Osteocyte (in vitro differentiated cells): ENCODE measurements at places on chromosomes 1 and 21.

DNA sequence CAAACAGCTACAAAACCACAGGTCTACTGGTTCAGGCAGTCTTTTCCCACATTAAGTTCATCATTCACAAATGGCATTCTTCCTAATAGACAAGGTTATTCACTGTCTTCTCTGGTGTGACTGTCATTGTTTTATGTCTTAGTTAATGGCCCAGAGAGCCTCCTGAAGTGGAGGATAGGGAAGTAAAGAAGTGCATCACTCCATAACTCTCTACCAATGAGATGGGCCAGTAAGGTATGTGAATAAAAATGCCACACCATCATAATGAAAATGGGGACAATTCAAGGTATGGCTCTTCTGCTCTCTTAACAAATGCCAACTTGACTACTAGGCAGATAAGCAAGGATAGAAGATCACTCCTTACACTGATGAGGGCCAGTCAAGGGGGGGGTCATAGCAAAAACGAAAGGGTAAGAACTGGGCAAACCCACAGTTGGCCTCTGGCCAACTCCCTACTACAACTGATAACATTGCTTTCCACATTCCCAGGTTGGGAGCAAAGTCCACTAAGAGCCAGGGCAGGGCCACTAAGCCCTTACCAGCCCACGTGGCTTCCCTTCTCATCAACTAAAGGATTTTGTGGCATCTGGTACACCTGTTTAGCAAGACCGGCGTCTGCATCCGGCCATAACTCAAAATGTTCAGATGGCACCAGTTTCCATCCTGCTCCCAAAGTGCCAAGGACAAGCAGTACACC, 10.0 kb downstream of the PABPC4 start:
- no peak for DNase-seq

GRCh38 chr1:58785442-58786058, 1.7 kb upstream of the JUN start:
- DNase-seq = no peak

DNA sequence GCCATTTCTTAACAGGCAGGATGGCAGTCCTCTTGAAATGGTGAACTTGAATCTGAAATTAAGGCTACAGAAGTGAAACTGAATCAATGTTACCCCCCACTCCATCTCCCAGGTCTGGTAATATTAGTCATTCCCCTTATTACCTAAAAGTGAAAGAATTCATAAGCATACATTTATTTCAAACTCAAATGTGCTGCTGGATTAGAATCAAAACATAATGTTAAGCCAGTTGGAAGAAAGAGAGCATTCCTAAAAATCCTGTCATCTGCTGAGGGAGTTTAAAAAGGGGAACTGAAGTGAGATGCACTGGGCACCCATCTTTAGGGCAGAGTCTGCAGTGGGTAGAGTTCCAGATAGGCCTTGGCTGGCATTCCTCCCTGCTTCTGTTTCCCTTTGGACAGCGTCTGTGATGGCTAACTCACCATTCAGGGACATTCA, 17.4 kb downstream of the KIAA0319L start:
- DNase-seq = no peak

DNA sequence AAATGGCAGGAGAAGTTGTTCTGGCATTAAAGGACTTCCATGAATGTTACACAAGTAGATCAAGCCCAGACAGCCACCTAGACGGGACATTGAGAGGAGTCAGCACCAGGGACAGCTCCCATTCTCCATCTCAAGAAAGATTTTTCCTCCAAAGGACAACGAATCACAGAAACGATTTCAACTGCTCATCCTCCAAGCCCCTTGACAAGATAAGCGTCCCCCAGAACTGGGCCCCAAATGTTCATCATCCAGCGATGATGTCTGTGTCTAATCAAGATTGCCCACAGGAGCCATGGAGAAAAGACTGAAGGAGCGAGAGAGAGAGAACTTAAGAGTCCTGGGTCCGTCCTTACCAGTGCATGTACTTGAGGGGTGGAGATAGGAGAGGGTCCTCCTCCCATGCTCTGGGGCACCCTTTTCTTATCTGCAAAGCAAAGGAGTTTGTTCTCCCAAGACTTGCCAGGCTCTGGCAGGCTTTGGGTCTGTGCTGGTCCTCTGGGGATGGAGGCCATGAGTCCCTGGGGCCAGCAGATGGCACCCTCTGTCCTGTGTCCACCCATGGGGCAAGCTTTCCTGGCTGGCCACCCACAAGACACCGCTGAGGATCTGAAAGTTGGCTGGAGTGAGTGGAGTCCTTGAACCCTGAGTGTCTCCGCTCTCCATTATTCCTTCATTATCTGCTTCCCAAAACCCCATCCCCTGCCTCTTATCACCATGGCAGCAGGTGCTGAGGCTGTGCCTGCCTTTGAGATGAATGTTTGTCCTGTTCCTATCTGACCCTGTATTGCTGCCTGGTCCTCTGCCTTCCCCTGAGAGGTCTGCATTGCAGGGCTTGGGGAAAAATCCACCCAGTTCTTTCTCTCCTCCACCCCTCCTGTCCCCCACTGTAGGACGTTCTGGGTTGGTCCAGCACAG, 164.6 kb downstream of the ACTL8 start:
- no peak for DNase-seq

DNA sequence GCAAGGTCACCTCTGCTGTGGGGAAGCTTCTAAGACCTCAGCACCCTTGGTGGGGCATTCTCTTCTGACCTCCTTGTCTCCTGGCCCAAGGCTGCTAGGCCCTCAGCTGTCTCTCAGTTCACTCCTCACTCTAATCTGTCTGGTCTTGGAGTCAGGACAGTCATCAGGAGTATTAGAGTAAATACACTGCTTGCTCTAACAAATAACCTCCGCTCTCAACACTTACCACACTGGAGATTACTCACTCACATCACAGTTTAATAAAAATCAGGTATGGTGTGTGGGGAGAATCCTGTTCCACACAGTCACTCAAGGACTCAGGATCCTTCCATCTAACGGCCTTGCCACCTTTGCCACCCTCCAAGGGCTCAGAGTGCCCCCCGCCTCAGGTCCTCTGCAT, 26.6 kb upstream of the TMEM61 start:
- DNase-seq = no peak

- no peak for DNase-seq
Observed at GRCh38 chr1:182376936-182377574, 14.5 kb downstream of the GLUL start.

DNA sequence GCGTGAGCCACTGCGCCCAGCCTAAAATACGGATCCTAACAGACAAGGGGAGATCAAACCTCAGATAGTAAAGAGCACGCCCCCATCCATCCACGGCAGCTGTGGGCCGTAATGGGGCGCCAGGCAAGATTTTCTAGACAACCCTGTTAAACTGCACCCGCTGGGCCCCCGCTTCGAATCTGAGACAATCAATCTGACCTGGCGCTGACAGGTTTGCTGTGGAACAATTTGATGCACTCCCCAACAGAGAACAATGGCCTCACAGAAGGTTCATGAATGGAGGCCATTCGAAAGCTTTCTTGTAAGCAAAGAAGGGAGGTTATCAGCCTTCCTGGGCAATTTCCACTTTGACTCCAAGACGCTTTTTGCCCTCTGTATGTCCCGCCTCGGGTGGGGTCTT, 30.5 kb downstream of the CLSTN1 start:
- no peak for DNase-seq

GRCh38 chr1:151846686-151847237, 6.8 kb downstream of the THEM5 start:
- DNase-seq = no peak

DNA sequence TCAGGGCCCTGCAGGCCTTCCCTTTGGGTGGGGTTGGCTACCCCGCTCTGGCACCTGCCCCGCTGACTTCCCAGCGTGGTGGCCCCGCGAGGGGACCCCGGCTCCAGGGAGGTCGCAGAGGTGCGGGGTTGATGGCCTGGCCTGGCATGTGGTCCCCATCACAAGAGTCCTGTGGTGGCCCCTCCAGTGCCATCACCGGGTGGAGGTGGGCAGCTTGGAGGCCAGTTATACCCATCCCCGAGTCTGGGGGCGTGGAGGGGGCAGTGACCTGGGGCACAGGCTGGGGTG, 26.8 kb downstream of the PRMT2 start:
- DNase-seq = no peak

- DNase-seq = no peak
Observed at GRCh38 chr1:32639489-32640075, 10.8 kb downstream of the ZBTB8OS start.

- no peak for DNase-seq
Observed at GRCh38 chr1:239436286-239436685, 49.9 kb downstream of the CHRM3 start.

DNA sequence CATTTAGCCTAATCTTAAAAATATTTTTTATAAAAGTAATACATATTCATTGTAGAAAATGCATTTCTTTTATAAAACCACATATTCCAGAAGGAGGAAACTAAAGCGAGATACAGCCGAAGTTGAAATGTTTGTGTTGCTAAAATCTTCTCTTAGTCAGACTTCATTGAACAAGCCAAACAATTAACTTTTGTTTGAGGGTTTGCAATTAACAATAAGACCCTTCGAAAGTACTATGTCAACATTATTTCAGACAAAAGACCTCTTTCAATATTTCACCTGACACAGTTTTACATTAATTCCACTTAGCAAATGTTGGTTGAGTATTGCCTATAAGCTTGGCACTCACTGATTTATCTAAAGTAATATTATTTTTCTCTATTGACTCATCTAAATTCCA, 354.0 kb upstream of the ADAMTS5 start:
- no peak for DNase-seq

- DNase-seq = no peak
Observed at GRCh38 chr1:63429281-63429680, 61.9 kb downstream of the ALG6 start.

- DNase-seq = no peak
Observed at GRCh38 chr1:181383695-181384094, 99.6 kb upstream of the CACNA1E start.

DNA sequence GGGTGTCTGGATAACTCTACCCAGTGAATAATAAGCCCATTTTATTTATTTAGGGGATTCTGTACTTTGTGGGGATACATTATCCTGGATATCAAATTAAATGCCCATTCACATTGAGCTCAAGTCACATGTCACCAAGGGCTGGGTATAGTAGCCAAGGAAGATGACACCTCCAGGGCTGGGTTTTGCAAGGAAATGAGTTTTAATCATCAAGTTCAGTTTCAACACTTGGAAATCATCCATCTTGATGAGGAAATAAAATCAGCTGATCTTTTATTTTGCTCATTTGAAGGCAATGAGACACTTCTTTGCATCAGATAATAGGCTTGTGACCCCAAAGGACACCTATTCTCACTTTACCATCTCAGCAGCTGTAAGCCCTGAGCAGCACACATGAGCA, 80.0 kb upstream of the TNR start:
- no peak for DNase-seq

DNA sequence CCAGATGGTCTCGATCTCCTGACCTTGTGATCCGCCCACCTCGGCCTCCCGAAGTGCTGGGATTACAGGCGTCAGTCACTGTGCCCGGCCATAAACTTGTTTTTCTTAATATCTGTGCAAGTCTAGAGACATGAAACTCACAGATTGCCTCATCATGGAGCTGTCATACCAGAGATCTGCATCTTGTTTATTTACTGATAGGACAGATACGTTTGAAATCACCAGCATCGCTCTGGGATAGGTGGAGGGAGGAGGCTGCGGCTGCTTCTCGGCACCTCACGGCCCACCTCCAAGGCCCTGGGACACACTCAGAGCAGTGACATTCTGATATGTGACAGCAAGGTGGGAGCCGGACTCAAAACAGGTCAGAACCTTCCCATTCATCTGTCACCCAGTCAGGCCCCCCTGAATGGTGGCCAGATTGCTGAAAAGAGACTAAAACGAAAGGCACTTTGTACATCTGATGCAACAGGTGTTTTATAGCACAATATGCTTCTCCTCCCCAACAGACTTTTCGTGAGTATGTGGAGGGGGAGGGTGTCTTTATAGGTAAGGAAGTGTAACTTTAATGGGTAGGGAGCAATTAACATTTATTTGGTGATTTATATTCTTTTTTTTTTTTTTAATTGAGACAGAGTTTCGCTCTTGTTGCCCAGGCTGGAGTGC, 18.1 kb upstream of the LSM10 start:
- no peak for DNase-seq

- DNase-seq = no peak
Observed at GRCh38 chr1:210624722-210625121, 296.0 kb downstream of the HHAT start.

DNA sequence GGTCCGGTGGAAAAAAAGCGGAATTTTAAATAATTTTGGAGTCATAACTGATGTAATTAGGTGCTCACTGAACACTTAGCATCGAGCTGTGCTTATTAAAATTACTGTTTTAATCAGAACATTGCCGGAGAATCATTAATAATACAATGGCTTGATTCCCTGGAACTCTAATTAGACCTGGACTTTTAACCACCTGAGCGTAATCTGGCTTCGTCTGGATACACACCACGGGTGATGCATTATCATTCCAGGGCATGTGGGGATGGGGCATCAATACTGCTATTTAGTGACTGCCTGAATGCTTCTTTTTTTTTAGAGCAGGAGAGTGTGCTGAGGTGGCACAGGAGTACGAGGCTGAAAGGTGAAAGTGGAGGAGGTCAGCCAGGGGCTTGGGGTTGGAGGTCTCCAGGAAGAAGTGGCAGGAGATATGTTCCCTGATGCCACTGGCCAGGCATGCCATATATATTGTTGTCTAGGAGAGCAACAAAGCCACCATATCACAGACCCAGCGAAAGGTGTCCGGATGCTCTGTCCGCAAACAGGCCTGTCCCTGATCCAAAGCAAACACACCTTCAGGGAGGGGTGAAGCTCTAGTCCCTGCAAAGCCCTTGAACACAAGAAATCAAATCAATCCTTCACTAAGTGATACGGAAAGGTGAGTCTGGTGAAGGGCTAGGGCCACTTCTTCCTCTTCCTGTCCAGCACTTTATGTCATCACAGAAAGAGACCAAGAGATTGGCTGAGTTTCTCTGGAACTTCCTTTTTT, 125.2 kb downstream of the PLXNA2 start:
- no peak for DNase-seq

DNA sequence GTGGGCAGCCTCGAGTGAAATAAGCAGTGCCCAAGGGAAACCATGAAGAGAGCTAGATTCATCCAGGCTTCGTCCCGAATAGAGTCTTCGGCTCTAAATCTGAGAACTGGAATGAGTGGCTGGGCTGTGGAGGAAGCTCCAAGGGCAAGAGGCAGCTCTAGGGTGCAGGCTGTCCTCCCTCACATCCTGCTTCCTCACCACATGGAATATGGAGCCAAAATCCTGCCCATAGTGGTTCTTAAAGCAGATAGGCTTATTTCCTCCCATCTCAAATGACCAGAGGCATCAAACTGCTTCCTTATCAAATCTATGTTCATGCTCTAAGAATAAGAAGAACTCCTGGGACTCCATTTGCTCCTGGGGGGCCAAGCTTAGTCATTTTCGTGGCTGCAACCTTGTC, 2.5 kb downstream of the IL24 start:
- no peak for DNase-seq

- no peak for DNase-seq
Observed at GRCh38 chr1:69163779-69164178, 403.9 kb upstream of the LRRC7 start.
